Umbilical cord (tissue), 2 donors: ENCODE measurements at places on chromosomes 6 and 20.

DNA sequence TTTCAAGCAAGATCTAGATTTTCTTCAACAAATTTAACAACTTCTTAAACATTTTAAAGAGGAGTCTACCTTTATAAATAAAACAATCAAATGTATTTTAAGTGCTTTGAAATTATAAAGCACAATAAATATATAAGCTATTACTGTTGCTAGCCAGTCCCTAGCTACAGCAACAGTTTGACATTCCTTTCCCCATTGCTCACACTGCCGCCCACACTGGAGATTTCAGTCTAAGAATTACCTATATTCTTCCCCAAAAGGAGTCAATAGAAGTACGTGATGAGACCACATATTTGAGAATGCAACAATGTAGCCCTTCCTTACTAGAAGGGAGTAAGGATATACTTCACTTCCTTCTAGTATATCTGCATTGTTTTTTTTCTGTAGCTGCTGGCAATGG, 65.3 kb upstream of the RNF146 start:
- DNase-seq: no peak

DNA sequence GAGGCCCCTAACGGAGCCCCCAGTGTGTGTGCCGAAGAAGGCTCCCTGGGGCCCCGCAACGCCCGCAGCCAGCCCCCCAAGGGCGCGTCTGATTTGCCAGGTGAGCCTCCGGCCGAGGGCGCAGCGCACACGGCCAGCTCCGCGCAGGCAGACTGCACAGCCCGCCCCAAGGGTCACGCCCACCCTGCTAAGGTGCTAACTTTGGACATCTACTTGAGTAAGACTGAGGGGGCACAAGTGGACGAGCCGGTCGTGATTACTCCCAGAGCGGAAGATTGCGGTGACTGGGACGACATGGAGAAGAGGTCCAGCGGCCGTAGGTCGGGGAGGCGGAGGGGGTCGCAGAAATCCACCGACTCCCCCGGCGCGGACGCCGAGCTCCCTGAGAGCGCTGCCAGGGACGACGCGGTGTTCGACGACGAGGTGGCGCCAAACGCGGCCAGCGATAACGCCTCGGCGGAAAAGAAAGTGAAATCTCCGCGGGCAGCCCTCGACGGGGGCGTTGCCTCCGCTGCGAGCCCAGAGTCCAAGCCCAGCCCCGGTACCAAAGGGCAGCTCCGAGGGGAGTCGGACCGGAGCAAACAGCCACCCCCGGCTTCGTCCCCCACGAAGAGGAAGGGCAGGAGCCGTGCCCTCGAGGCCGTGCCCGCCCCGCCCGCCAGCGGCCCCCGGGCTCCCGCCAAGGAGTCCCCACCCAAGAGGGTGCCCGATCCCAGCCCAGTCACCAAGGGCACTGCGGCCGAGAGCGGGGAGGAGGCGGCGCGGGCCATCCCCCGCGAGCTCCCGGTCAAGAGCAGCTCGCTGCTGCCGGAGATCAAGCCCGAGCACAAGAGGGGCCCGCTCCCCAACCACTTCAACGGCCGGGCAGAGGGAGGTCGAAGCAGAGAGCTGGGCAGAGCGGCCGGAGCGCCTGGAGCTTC, 117.0 kb downstream of the RTN4IP1 start:
- peak; percentile 43 for DNase-seq

GRCh38 chr6:125154118-125154760, 666 bp downstream of the TPD52L1 start:
- peak; percentile 44 for DNase-seq

- DNase-seq: no peak
Observed at GRCh38 chr6:138800377-138801150, 4.7 kb downstream of the ECT2L start.
